ENCODE measurements at places on chromosomes 6 and 20.

GRCh38 chr6:36622901-36623546, 28.9 kb downstream of the SRSF3 start:
- no peak for DNase-seq

DNA sequence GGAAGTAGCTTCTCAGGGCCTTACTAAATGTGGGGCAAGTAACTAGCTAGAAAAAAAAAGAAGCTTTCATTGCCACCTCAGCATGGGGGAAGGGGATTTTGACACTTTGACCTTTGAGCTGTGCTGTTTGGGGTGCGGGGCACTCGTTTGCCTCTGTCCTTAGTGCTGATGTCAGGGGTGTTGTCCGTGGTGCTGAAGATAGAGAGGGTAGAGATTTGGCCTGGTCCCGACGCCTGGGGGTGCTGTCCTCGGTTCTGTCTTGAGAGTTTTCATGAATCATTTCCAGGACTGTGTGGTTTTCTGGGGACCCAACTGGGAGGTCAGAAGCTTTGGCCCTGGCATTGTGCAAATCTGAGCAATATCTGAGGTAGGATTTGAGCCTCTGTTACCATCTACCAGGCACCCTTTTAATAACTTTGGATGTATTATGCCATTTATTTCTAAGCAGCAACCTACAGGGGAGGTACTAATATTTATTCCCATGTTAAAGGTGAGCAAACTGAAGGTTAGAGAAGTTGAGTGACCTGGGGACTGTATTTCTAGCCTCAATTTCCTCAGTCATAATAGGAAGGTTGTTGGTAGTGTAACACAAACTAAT, 78.0 kb downstream of the DLGAP4 start:
- DNase-seq = no peak

GRCh38 chr6:166554316-166554715, 32.2 kb downstream of the RAMACL start:
- DNase-seq = no peak

DNA sequence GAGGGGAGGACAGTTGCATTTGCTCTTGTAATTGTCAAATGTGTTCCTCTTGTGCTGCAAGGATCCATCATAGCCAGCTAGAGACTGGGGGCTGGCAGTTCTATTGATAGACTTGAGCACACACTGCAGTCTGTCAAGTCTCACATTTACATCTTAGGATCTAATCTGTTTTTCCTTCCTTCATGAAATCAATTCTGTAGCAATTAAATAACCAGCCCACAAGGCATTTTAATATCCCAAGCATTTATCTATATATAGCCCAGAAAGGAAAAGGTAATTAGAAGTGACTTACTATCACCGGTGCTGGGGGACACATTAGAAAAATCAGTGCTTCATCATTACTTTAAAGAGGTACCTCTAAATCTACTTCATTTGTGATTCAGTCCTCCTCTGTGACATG, 143.0 kb upstream of the STXBP5 start:
- no peak for DNase-seq

DNA sequence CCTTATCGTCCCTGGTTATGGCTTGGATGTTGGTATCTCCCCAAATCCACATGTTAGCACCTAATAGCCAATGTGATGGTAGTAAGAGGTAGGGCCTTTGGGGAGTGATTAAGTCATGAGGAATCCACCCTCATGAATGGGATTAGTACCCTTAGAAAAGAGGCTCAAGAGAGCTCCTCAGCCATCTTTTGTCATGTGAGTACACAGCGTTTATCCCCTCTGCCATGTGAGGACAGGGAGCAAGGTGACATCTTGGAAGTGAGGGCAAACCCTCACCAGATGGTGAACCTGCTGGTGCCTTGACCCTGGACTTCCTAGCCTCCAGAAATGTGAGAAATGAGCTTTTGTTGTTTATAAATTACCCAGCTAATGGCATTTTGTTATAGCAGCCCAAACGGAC, 16.1 kb upstream of the SIRPB2 start:
- DNase-seq = no peak

All from CD4-positive, alpha-beta T cell treated with Interleukin-15 for 4 hours (primary cell).